Activated CD8-positive, alpha-beta T cell treated with anti-CD3 and anti-CD28 coated beads for 36 hours (primary cell): ENCODE measurements at places on chromosomes 16 and 17.

DNA sequence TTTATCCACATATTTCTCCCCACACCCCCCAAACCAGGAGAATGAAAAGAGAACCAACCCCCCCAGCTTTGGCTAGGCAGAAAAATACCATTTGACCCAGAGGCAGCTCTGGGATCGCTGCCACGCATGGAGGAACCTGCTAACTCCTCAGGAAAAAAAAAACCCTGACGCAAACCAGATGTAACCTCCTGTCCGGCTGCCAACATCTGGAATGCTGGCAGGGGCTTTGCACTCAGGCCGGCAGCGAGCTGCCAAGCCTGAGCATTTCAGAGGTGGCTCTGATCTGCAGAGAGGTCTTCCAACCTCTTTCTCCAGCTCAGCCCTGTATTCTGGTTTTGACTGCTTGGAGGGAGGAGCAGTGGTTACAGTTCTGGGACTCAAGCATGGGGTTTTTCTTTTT lies 8.2 kb downstream of the IGFBP4 start:
- DNase-seq, result no peak

GRCh38 chr16:88758227-88758943 lies 26.6 kb downstream of the PIEZO1 start:
- DNase-seq, result no peak

DNA sequence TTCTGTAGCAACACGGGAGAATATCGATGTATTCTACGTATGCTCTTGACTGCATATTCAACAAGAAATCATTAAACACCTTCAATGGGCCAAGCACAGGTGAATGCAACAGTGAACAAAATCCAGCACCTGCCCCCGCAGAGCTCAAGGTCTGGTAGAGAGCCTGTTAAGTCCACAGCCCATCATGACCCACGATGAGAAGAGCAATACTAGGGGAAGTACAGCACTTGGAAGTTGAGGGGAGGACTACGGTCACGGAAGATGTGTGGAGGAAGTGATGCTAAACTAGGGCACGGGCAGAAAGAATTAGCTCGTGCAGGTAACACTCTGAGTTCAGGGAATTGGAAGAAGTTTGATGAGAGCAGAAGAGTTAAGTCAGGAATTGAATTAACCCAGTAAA lies 253.6 kb downstream of the HAPSTR1 start:
- DNase-seq, result no peak

GRCh38 chr16:12260647-12261262 lies 284.2 kb downstream of the SNX29 start:
- DNase-seq, result no peak

GRCh38 chr16:57633383-57634064 lies 5.1 kb downstream of the ADGRG1 start:
- DNase-seq, result no peak

- DNase-seq, result no peak
Observed at GRCh38 chr17:57107498-57108101, 22.6 kb downstream of the AKAP1 start.

- DNase-seq, result no peak
Observed at GRCh38 chr17:60158751-60159478, 9.1 kb downstream of the CA4 start.

DNA sequence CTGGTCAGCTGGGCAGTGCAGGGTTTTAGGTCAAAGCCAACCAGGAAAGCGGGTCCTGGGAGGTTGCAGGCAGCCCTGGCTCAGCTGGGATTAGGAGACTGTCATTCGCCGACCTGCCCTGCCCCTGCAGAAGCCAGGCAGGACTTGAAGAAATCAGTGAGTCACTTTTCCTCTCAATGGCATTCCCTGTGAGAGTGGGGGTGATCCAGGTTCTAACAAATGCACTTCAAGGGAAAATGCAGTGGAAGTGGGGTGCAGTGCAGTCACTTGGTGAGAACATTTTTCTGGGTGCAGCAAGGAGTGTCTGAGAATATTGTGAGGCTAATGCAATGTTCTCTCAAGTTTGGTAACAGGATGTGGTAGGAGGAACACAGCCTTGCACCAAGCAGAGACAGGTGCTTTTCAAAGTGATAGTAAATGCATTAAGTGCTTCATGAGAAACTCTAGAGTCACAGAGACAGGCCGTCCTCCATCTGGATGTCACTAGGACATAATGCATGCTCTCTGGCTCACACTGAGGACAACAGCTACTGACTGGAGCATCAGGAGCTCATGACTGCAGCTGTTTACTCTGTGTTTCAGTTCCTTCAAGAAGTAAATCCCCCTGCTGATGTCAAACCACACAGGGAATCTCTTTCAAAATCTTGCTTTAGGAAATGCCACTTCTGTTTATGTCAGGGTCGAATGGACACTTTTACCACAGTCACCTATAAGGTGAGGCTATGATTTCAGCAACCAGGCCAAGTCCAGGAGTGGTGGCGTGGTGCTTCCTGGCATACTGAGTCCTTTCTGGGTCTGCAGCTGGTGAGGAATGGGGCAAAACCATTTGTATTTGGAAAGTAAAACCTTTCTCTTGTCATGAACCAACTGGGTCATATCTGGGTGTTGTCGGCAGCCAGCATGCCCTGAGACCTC lies 16.7 kb downstream of the CDK5R1 start:
- peak; percentile 74 for DNase-seq

DNA sequence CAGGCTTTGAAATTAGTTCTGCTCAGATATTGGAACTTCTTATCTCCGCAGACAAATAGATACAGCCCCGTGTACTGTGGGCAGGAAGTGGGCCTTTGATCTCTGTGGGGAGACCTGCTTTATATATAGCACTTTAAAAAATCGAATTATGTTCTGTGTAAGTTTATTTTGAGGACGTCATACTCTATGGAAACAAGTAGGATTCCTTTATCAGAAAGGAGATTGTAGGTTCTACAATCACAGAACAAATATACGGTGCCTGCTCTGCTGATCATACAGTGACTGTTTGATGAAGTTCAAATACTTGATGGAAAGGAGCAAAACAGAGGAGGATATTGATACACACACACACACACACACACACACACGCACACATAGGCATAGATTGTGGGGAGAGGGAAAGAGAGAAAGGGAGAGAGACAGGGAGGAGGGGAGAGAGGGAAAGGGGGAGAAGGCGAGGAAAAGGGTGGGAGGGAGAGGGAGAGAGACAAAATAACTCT lies 14.7 kb upstream of the TMEM220 start:
- DNase-seq, result peak; percentile 32

- no peak for DNase-seq
Observed at GRCh38 chr16:30004811-30005242, 6.0 kb downstream of the DOC2A start.

DNA sequence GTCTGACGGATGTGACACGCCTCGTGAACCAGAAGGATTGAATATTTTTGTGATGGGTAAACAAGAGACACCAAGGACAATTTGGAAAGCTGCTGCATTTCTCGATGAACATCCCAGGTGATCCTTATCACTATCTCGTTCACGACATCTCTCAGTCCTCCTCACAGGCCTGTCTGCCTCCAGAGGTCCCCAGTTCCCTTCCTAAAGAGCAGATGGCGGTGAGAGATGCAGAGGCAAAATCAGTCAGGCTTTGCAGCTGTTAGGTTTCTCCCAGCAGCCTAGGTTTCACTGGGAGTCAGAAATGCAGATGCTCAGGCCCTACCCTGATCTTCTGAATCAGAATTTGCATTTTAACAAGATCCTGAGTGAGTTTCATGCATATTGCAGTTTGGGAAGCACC lies 23.6 kb downstream of the SCPEP1 start:
- no peak for DNase-seq

- no peak for DNase-seq
Observed at GRCh38 chr16:55933038-55933437, 57.9 kb upstream of the CES5A start.

DNA sequence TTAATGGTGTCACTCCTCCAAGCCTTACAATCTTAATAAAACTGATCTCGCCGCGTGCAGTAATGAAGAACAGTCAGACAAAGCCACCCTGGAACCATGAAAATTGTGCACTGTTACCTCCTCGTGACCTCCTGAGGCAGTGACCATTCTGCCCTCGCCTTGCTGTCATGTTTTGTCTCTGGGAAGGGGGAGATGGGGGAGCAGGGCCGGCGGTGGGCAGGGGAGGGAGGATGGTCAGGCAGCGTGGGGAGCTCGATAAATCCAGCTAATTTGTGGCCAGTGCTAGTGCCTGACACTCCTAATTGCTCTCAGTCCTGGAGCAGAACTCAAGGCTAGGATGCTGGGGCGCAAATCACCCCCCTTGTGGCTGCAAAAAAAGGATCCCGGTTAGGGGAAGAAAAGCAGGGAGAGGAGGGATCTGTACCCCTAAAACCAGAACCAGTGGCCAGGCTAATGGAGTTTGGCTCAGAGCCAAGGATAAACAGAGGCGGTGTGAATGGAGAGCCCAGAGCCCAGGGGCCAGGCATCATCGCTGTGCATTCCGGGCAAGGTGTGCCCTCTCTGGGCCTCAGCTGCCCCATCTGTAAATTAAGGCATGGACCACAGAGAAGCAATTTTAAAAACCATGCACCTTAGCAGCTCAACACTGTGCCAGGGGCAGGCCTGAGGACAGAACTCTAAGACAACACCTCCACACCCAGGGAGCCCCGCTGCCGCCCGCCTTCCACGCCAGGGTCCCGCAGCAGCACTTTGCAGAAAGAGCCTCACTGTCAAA lies 113.3 kb downstream of the ZNF423 start:
- DNase-seq, result no peak

- peak; percentile 86 for DNase-seq
Observed at GRCh38 chr17:45428050-45428617, 4.5 kb downstream of the ARHGAP27 start.

GRCh38 chr16:46883353-46883689 lies 841 bp upstream of the GPT2 start:
- DNase-seq, result no peak

DNA sequence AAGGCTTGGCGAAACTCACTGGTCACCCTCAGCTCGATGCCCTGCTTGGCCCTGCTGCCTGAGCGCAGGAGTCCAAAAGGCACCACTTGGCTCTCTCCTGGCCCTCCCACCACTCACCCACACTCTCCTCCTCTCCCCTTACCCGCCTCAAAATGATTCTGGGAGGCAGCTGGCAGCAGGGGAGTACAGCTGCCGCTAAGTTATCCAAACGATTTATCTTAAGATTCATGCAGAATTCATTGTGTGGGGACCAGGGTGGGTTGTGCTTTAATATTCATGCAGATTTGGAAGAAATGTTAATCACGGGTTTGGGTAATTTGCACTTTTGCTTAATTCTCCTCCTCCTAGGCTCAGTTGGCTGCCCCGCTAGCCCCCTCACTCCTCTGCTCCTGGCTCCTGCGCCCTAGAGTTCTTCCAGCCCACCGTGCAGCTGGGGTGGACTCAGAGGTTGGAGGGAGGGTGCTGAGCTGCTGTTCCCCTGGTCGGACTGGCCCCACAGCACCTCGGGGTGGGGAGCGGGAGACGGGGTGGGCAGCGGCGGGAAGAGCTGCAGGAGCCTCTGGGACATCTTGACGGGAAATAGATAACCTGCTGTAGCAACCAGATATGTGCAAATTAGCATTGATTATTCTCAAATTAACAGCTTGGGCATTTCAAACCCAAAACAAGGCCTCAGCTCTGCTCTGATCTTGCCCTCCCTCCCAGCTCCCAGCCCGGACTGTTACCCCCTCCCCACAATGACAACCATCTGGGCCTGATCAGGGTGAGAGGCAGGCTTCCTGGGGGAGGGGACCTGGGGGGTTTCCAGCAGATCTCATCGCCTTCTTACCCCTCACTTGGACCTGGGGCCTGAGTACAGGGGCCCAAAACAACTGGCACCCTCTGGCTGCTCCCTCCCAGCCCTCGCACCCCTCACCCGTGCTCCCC lies 122.6 kb upstream of the RPL38 start:
- DNase-seq, result no peak

DNA sequence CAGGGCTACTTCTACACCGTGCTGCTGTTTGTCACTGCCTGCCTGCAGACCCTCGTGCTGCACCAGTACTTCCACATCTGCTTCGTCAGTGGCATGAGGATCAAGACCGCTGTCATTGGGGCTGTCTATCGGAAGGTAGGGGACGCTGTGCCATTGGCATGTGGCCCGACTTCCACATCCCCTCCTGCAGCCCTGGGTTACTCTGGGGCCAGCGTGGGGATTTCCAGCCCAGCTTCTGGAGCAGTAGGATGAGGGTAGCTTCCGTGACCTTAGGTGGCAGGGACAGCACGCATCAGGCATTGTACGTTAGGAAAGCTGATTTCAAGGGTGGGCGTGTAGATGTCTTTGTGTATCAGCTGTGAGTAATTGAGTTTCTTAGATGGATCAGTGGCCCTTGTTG lies 96.5 kb downstream of the ABCC1 start:
- DNase-seq, result peak; percentile 26

DNA sequence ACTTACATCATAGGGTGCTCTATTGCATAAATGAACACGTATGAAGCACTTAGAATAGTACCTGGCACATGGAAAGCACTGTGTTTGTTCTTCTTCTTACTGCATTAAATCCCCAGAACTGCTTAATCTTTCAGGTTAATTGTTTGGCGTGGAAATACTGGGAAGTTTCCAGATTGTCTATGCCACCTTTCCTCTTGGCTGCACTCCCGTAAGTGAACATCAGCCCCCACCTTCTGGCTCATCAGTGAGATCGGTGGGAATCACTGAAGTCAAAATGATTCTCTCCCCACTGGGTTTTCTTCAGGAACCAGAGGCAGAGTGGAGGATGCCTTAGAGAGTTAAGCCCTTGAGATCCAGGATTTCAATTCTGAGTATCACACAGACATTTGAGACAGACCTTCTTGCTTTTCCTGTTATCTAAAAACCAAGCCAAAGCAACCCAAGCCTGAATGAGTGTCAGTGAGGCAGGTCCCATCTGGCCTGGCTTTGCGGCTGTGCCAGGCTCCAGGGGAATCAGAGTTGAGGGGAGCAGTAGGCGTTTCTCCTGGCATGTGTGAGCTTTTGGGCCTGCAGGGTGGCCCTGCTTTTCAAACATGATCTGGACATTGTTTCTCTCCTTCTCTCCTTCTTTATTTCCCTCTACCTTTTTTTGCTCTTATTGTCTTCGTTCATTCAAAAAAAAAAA lies 59.1 kb downstream of the OTOA start:
- DNase-seq, result no peak

- no peak for DNase-seq
Observed at GRCh38 chr17:6592173-6592572, 35.8 kb upstream of the PITPNM3 start.

- DNase-seq, result no peak
Observed at GRCh38 chr17:4479982-4480751, 18.5 kb upstream of the SPNS2 start.

GRCh38 chr16:77496934-77497333 lies 62.1 kb upstream of the ADAMTS18 start:
- DNase-seq, result no peak

DNA sequence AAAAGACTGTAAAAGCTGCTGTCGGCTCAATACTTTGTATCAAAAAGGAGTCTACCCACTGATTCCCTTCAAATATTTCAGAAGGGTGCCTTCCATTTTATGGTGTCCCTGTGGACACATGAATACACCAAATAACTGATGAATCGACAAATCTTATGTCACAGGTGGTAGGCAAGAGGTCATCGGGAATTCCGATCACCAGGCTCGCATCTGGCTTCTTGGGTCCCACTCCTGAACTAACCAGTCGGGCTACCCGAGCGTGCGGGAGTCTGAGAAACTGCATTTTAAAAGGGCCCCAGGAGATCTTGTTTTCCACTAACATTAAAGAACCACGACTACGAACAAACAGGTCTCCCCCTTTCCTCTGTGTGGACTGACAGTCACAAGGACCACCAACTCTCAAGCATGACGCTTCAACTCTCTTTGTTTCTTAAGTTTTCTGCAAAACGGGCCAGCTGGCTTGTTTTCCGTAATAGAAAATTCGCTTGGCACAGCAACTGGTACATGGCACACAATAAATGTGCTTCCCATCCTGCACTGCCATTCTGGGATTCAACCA lies 873 bp downstream of the PSME3IP1 start:
- no peak for DNase-seq

- no peak for DNase-seq
Observed at GRCh38 chr16:23244122-23244521, 58.0 kb upstream of the SCNN1B start.
